Stimulated activated CD4-positive, alpha-beta T cell treated with anti-CD3 and anti-CD28 coated beads, Interleukin-4, amount 100 ng/mL, for 24 hours (primary cell): ENCODE measurements at places on chromosomes 4 and X.

- no peak for DNase-seq
Measured at GRCh38 chr4:20074450-20074849, 177.3 kb upstream of the SLIT2 start.

- DNase-seq, result no peak
Measured at GRCh38 chrX:30626402-30626801, 26.8 kb upstream of the GK start.

- DNase-seq, result no peak
Measured at GRCh38 chr4:61630548-61630947, 430.4 kb downstream of the ADGRL3 start.

GRCh38 chrX:65667157-65667502, 324 bp upstream of the MSN start:
- DNase-seq, result no peak

DNA sequence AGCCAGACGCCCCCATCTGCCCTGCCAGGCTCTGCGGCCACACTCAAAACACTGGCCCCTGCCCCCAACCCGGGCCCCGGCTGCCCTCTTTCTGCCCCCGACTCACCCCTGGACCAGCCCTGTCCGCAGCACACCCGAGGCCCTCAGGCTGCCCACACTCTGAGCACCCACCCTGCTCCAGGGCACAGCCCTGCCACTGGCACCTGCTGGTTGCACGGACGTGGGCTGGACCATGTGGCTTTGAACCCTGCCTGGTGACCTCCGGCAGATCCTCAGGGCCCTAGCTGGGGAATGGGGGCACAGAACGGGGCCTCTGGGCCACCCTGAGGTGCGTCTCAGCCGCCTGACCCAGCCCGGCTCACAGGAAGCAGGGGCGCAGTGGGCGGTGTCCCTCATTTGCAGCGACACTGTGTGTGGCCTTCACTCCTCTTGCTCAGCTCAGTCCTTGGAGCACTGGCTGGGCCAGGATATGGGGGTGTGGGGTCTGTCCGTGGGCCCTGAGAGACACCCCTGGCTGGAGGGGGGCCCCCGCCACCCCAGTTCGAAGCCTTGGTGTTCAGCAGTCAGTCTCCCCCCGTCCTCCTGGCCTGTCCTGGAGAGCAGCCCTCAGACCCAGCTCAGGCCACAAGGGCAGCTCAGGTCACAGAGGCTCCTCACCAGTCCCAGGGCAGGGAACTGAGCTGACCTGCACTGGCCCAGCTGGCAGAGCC, 73.2 kb downstream of the FAM53A start:
- DNase-seq, result no peak

GRCh38 chr4:139815778-139816601, 150.4 kb downstream of the MGST2 start:
- no peak for DNase-seq

DNA sequence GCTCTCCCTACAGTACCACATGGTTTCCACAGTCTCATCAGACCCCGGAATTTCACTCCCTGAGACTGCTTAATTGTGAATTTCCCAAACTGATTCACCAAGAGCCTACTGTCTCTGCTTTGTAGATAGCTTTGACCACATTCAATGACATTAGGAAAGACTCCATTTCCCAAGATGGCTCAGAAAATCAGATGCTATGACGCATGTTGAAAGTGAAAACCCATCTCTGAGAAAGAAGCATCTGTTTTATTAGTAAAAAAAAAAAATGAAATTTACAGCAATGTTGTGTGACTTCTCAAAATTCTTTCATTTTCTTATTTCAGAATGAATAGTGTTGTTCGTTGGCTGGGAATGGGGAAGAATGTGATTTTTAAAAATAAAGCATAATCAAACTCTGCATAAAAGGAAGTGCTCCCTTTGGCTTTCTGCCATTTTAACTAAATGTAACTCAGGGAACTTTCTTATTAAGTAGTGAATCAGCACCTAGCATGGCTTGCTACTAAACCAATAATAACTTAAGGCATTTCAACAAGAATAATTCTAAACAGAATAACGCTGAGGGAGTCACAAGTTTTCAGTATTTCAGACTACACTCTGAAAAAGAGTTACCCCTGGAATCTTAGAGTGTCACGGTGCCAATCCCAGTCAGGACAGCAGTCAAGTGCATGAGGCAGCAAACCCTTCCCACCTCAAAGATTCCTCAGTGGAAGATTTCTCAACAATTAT, 97.4 kb upstream of the MYOZ2 start:
- DNase-seq, result no peak

DNA sequence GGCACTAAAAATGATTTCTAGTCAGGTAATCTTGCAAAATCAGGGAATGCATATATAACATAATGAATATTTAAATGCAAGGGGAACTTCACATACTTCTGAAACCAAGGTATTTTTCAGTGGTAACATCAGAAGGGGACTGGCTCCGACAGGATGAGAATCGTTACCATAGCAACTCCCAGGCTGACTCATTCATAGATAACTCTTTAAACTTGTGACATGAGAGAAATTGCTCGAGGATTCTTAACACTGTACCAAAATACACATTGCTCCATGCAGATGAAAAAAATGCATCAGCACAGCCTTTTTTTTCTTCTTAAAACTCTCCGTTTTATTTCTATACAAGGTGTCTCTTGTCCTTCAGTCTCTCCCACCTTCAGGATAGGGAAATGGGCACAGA, 114.3 kb downstream of the GABRB1 start:
- no peak for DNase-seq

DNA sequence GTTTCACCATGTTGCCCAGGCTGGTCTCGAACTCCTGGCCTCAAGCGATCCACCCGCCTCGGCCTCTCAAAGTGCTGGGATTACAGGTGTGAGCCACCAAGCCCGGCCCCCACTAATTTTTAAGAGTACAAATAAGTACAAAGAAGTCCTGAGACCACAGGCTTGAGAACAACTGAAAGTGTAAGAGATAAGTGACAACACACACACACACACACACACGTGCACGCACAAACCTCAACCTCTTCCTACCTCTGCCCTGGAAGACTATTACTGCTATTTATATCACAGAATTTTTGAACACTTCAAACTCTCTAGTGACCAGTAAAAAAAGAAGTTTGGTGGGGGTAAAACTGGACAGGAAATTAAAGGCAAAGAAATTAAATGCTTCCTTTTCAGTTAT, 7.5 kb downstream of the KLHL15 start:
- no peak for DNase-seq

- no peak for DNase-seq
Measured at GRCh38 chr4:128371876-128372275, 84.3 kb upstream of the PGRMC2 start.

GRCh38 chr4:36292556-36293188, 11.3 kb downstream of the DTHD1 start:
- no peak for DNase-seq
